ENCODE measurements at places on chromosomes 2 and 18.
A peak's percentile ranks its signal among the peaks of the same experiment; 100 is the strongest.

- no peak for DNase-seq
These were observed 146.0 kb upstream of the PGAP1 start for GRCh38 chr2:197072533-197072932.

- no peak for DNase-seq
These were observed 197.8 kb downstream of the SMAD7 start for GRCh38 chr18:48752928-48753327.

DNA sequence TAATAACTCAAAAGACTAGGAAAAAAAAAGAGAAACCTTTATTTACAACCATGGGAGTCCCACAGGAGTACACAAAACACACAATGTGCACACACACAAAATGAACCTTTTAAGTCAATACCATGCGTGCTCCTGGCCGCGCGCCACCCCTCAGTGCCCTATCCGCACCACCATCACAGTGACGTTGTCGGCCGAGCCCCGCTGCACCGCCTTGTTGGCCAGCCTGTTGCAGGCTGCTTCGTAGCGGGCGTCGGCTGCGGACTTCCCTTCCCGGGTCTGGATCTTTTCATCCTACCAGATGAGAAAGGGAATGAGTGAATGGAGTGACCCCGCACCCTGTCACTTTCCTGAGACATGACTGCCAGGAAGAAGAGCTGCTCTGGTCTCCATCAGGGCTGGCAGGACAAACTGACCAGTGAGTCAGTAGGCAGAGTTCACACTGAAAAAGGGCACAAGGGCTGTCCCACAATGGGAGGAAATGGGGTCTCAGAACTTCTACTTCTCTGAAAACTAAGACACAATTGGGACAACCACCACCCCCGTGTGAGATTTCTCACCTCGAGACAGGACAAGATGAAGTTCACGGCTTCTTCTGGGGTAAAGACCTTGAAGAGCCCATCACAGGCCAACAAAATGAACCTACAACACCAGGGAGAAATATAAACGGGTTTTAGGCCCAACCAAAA is 11.8 kb downstream of the ERFE start:
- DNase-seq, result no peak

DNA sequence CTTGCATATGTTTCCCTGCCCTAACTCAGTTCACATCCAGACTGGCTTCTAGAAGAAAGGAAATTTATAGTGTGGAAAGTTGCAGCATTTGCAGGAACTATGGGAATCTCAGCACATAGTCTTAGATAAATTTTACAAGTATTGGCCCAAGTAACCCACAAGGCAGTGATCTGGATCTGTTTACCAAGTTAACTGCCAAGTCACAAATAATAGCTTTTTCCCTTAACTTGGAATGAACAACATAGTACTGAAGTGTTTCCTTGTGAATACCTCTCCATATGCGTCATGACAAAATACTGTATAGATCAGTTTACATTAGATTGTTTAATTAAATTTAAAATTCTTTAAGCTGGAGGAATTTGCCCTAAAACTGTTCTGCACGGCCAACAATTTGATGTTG is 255.8 kb upstream of the EPAS1 start:
- DNase-seq, result no peak

- DNase-seq, result no peak
These were observed 97.1 kb downstream of the SH3RF3 start for GRCh38 chr2:109226128-109226527.

DNA sequence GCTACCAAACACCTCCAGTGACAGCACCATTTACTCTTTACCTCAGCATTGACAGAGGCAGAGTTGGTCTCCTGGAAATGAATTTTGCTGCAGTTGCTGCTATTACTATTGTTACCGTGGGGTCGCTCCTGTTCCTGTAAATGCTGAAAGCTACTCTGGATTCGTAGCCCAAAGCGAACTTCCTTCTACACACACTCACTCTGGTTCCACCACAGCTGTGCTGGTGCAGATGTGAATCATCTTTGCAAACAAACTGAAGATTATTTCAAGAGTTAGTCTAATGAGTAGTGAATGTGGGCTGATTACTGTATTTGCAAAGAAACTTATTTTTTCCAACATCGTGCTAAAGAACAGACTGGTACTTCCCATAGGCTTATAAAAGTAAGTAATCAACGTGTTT is 304.0 kb downstream of the LPIN1 start:
- no peak for DNase-seq

GRCh38 chr2:215791481-215791937 is 221.8 kb downstream of the MREG start:
- DNase-seq, result no peak

DNA sequence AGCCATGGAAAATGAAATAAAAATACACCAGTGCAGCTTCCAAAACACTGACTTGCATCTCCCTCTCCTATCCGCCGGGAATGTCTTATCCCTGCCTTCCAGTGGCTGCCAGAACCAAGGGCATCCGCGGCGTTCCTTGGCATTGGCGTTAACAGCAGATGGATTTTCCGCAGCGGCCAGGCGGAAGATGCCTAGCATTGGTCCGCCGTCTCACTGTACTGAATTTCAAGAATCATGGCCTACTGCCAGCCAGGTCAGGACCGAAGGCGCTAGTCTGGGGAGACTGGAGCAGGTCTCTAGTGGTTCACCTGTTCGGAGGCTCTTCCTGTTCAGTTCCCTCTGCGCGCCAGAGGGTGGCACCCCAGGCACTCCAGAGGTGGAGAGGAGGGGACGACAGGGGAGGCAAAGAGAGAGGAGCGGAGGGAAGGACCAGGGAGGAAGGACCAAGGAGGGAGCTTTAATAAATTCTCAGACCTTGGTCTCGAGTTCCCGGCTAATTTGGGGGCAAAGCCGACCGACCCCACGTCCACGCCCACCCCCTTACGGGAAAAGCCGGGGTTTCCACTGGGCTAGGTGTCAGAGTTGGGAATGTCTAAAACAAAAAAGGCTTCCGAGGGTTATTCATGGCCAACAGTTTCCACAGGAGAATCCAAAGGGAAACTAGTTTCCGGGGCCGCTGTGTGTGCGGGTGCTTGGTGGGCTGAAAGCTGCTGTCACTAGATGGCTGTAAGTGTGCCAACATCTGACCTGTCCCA is 3.7 kb upstream of the BCL2L11 start:
- peak; percentile 75 for DNase-seq

DNA sequence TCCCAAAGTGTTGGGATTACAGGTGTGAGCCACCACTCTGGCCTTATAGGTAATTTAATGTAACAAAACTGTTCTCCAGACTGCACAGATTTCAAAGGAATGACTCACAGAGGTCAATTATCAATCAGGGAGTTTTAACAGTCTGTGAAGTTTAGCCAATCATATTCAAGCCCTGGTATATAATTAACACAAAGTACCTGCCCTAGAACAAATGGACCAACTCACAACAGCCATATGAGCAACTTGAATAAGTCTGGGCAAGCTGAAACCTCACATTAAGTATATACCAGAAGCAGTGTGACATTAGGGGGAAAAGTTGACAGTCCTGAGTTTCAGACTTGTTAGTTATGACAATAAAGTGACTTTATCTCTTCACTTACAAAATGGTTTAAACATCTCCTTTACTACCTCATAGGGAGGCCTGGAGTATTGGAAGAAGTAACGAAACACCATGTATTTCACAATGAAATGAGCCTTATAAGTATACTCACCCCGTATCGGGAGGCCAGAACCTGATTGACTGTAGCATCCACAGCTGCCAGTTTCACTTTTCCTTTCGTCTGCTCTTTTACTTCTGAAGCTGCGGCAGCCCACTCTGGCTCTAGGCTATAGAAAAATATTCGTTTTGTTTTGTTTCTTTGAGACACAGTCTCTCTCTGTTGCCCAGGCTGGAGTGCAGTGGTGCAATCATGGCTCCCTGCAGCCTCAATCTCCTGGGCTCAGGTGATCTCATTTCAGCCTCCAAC is 22.2 kb downstream of the PDIA6 start:
- DNase-seq, result peak; percentile 39
